ENCODE measurements at places on chromosomes 1 and 21. TPM values are rescaled to one million over a fixed set of nuclear protein-coding genes. Genes with fewer than 3 reads are reported as not detected.

SYT2 gene
- total RNA-seq, result under 0.01 TPM

CNTN2 gene
- total RNA-seq, result not detected

GPR37L1 gene
- not detected for total RNA-seq

SUSD4 gene
- under 0.01 TPM for total RNA-seq

F5 gene
- not detected for total RNA-seq

ADAM30 gene
- not detected for total RNA-seq

TCHHL1 gene
- total RNA-seq, result not detected

PRRX1 gene
- total RNA-seq, result 134 TPM

LDLRAD1 gene
- total RNA-seq, result not detected

PYHIN1 gene
- total RNA-seq, result not detected

OR2L8 gene
- total RNA-seq, result not detected

TTC4 gene
- 15.0 TPM for total RNA-seq

ARHGEF16 gene
- 0.09 TPM for total RNA-seq

SPRR2E gene
- not detected for total RNA-seq

TIPRL gene
- total RNA-seq, result 47.1 TPM

PCSK9 gene
- total RNA-seq, result 1.1 TPM

All from bronchial smooth muscle cell (primary cell).